Esophagus squamous epithelium (tissue), 5 donors: ENCODE measurements at places on chromosomes 12 and 14.

GRCh38 chr14:95311752-95312151 is 8.0 kb downstream of the CLMN start:
- DNase-seq: no peak

DNA sequence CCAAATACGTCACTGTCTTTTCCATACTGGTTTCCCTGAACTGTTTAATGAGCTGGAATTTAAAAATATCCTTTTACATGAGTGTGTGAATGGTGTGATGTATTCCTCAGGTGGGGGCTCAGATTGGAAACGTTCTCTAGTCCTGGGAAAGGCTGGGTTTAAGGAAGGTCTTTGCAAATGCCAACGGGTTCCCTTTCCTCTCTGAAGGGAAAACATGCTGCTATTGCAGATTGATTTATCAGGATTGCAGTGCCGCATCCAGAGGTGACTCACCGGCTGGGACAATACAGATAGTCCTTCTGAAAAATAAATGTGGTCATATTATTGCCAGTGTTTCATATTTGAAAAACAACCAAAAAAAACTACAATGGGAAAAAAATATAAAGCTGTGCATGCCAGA is 193.1 kb upstream of the FLRT2 start:
- no peak for DNase-seq

DNA sequence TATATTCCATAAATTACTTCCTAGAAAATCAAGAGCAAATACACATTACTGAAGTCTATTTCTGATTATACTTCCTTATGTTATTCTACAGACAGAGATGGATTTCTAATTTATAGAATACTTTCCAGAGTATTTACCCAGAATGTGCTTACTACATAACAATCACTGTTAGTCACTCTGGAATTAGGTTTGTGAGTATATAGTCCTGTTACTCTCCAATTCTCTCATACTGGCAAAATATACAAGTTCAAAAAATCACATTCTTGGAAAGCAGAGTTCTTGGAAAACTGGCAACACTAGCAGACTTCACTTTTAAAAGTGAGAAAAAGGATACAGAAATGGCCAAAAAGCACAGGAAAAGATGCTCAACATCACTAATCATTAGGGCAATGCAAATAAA is 7.3 kb downstream of the PPP2R5E start:
- DNase-seq: no peak

DNA sequence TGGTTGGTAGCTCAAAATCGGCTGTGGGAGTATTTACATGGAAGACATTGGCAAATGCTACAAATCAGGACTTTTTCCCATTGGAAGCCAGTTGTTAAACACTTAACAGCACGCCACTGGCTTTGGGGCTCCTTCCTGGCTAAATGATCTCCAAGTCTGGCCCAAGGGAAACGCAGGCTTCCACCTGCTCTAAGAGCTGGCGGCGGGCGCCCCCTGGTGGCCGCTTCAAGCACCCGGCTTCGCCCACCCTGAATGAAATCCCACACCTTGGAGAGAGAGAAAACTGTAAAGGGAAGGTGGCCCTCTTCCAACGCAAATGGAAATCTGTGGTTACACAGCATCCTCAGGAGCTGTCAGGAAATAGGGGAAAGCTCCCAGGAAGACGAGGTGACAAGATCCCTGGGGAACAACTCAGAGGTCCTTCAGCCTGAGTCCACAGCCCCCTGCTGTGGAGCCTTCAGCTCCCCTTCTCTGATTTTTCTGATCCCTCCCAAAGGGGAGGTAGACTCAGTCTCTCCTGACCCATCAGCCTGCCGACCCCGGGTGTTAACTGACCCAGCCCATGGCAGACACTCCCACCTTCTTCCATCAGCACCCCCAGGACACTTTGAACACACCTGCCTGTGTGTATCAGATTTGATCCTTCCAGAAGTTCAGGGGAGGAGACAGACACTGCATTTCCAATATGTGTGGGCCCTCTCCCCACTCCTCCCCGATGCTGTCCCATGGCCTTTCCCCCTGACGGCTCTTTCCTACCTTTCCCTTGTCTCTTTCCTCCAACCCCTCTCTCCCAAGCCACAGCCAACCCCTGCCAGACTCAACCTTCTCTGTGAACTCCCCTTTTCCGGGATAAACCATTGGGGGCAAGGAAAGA is 15.4 kb downstream of the SELPLG start:
- no peak for DNase-seq

- DNase-seq: no peak
These were observed 59.3 kb upstream of the FKBP4 start for GRCh38 chr12:2735432-2735831.

DNA sequence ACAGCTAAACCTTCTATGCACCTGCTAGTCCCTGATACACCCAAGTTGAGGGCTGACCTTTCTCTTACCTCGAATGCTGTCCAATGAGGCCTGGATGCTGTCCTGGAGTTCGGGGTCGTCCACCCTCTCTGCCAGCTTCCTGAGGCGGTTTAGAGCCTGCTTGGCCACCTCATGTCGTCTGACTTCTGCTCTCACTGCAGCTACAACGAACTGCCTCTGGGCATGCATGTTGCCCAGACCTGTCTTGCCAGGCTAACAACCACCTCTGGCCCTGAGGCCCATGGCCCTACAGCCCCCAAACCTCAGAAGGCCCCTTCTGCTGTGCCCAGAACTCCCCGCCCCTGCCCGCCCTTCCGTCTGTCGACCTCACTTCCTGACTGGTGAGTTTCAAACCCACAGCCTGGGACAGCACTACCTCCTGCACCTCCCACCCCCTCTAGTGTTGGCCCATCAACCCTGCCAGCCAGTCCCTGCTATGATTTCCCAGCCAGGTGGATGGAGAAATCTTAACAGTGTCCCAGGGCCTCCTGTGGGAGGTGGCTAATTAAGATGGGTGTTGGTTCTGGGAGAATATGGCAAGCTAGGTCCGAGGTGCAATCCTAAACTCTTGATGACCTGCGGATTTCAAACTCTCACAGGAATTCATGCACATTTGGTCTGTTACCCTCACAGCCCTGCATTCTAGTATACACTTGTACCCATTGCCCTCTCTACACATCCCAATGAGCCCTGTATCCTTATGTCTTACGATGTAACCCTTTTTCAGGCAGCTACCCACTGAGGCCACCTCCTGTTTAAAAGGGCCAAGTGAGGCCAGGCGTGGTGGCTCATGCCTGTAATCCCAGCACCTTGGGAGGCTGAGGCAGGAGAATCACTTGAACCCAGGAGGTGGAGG is 2.7 kb upstream of the TSPAN31 start:
- no peak for DNase-seq

GRCh38 chr12:39003541-39004155 is 98.3 kb upstream of the CPNE8 start:
- no peak for DNase-seq
